ENCODE measurements at places on chromosomes 6 and 20. TPM values are rescaled to one million over a fixed set of nuclear protein-coding genes. Genes with fewer than 3 reads are reported as not detected.
A peak's percentile ranks its signal among the peaks of the same experiment; 100 is the strongest.

The OGFR gene
- total RNA-seq: 33.1 TPM

The CLPSL2 gene
- total RNA-seq: 6.0 TPM

The RAB44 gene
- total RNA-seq: not detected

The LKAAEAR1 gene
- total RNA-seq: not detected

The OR2J3 gene
- not detected for total RNA-seq

The JARID2 gene
- total RNA-seq: 181 TPM

The ME1 gene
- 7.8 TPM for total RNA-seq

The CST7 gene
- total RNA-seq: not detected

The HS3ST5 gene
- total RNA-seq: 14.4 TPM

DNA sequence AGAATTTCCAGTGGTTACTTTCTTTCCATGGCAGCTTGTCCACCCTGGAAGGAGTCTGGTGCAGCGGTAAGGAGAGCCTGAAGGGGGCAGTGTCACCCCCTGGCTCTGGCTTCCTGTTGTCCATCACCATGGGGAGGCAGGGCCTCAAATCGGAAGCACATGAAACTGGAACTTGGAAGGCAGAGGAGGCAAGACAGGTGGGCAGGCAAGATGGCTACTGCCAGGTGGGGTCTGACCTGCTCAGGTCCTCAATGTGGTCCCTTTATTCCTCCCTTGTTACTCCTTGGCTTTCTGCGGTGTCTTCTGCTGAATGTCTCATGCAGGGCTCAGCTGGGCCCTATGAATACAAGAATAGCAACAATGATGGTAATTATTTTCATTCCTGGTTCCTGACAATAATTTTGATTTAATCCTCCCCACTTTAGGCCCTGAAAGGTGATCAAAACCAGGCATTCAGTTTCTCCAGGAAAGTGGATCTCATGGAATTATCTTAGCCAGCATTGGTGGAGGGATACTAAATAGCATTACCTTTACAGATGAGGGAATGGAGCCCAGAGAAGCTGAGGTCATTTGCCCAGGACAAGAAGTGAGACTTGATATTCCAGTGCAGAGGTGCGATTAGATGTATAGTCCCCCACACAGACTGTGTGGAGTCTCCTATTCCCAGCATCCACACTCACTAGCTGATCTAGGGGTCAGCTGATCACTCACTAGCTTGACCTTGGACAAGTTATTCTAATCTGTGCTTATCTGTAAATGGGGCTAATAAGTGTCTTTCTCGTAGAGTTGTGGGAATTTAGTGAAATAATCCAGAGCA lies 17.6 kb upstream of the SNAI1 start:
- peak; percentile 82 for DNase-seq

DNA sequence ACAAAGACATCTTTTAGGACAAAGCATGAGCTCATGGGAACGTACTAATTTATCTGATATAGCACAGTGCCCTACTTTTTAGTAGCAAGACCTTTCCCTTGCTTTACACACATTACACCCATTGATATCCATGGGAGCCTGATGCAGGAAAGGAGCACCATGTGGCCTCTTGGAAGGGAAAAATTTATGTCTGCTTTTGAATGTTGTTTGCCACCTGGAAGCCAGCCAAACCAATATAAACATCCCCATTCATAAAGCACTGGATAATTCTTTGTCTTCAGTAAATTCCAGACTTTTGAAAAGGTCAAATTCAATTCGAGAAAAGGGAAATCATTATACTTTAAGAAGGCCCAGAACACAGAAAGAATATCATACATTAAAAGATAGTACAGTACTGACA lies 152.3 kb upstream of the BEND6 start:
- DNase-seq: no peak

DNA sequence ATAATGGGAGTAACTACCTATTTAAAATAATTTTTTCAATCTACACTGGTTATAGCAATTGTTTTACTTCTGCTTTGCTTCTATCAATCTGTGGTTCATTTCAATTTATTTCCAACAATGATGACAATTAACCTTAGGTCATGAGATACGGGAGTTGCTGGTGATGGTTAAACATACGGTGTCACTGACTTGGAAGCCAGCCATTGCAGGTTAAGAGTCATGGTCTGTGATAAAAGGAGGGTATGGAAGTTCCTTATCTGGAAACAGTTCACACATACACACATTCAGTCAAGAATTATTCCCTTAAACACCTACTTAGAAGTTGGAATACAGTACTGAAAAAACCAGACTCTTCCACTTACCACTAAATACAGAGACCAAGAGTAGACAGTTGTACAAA lies 180.0 kb downstream of the KIF16B start:
- no peak for DNase-seq

DNA sequence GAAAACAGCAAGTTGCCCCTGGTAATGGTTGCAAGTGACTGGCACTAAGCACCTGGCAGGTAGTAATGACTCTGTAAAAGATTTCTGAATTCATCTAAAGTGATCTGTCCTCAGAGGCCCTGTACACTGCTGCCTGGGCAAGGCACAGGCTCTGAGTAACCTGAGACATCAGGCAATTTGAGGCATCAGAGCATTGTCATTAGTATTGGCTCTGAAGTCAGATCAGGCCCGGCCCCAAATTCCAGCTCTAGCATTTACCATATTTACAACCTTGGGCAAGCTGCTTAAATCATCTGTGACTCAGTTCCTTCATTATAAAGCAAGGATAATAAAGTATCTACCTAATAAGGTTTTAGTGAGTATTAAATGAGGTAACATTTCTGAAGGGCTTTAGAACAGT lies 17.3 kb upstream of the TENT5A start:
- DNase-seq: no peak

DNA sequence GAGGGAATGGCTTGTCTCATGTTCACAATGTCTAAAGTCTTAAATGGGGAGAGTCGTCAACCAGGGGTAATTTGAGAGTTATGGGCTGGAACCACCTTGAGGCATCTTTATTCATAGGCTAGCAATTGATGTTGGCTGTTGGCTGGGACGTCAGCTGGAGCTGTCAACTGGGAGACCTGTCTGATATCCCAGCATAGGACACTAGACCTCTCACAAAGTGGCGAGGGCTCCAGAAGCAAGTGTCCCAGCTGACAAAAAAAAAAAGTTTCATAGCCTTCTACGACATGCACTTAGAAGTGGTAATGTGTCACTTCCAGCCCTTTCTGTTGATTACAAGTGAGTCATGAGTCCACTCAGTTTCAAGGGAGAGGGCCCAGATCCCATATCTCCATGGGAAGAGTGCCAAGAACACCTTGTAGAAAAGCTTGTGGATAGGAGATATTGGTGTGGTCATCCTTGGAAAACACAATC lies 278.0 kb downstream of the ESR1 start:
- DNase-seq: no peak

DNA sequence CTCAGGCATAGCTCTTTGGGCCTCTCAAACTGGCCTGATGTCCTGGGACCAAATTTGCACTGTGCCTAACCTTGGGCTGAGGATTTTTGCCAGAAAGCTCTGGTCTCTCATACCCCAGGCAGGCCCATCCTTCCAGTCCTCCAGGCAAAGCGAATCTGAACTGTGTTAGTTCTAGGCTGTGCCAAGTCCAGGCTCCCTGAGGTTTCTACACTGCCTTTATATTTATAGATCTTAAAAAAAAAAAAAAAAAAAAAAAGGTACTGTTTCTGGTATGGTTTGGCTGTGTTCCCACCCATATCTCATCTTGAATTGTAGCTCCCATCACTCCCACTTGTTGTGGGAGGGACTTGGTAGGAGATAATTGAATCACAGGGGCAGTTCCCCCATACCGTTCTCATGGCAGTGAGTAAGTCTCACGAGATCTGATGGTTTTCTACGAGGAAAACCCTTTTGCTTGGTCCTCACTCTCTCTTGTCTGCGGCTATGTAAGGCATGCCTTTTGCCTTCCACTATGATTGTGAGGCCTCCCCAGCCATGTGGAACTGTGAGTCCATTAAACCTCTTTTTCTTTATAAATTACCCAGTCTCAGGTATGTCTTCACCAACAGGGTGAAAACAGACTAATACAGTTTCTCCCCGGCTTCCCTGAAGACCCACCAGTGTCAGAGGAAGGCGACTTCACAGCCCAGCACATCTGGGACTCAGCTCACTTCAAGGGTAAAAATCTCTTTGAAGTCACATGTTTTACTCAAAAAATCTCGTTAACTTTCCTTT lies 39.0 kb upstream of the TBXT start:
- no peak for DNase-seq

- no peak for DNase-seq
Measured at GRCh38 chr6:718345-718744, 25.4 kb upstream of the EXOC2 start.

DNA sequence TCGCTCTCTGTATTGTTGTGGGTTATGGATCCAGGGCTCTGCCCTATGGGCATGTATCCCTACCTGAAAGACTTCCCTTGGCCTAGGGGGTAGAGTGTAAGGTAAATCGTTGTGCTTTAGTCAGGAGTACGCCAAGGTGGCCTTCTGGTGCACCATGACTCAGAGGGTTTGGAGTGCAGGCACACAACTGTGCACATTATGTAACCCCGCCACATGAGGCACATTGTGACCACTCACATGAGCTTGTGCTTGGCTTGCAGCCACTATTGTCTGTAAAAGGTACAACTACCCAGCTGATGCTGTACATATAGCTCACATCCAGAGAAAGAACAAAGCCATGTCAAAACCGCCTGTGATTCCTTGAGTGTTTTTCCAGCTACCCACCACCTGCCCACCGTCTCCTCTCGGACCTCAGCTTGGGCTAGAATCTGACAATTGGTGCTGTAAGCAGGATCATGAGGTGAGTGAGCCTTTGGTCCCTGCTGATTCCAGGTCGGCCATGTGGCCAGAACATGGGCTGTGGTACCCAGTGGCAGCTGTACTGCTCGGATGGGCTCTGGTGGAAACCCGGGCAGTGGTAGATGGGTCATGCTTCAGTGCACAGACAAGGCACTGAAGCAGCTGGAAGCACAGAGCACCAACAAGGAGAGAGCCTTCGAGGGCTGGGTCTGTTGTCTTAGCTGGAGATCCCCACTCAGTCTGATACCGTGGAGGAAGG lies 33.8 kb downstream of the HDDC2 start:
- no peak for DNase-seq

DNA sequence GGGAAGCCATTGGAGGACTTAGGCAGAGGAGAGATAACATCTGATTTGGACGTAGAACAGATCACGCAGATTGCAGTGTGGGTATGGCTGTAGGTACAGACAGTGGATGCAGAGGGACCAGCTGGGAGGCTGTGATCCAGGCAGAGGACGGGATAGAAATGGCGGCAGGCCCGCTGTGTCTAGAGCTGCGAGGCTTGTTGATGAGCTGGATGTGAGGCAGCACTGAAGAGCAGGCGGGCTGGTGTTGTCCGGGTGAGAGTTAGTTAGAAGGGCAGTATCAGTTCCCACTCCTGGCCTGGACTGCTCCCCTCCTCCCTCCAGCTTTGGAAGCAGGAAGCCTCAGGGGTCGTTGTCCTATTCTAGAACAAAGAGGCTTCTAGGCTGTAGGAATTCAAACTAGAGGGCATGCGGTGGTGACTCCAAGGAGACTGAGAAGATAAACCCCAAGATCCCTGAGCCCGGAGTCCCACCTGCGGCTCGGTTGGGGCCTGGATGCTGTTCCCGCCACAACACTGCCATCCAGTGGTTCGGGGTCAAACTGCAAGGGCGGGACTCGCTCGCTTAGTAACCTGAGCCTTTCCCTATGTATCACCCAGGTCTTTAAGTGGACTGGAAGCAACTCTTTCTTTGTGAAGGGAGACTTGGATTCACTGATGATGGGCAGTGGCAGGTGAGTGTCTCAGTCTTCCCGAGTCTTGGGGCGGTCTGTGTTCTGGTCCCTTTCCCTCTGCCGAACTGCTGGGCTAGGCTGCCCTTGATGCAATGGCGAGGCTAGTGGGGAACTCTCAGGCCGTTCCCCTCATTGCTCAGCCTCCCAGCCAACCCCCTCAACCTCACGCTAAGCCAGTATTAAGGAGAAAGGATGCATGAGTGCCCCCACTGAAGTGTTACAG lies 11.2 kb downstream of the TLDC2 start:
- peak; percentile 94 for DNase-seq

GRCh38 chr20:62725596-62726268 lies 17.1 kb downstream of the NTSR1 start:
- DNase-seq: no peak

GRCh38 chr6:16592223-16592911 lies 168.9 kb downstream of the ATXN1 start:
- no peak for DNase-seq

DNA sequence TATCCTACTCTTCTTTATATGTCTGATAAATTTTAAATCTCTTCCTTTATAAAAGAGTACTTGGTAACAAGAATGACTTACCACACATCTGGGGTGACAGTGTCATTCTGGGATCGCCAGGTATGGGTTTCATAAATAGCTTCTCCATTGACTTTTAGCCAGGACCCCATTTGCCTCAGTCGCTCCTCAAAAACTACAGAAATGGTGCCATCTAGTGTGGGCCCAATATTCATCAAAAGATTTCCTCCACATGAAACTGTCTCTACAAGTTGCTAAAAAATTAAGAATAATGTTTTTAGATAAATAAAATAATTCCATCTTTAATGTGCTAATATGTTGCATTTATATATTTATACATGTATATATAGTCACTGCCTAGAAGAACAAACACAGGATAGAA lies 9.7 kb downstream of the FUCA2 start:
- DNase-seq: no peak

DNA sequence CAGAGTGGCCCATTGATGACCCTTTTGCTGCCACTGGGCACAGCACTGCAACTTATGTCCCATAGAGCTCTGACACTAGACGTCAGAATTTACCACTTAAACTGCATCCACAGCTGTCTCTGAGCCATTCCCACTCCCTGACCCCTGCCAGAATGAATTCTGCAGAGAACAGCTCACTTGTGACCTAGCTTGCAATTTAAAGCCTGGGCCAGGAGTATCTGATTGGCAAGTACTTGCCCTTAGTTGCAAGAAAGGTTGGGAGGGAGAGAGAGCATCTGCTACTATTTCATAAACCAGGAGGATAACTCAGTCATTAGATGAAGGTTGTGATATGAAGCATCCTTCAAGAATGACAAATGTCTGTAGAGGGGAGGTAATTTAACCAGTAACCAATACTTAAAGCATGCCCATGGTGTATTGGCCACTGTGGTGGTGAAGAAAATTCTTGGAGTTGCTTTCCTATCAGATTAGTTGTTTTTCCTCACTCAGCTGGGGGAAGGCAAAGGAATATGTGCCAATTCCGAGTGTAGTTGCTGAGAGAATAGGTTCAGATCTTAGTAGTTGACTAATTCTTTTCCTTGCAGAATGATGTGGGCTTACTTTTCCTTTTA lies 46.5 kb downstream of the IL22RA2 start:
- DNase-seq: no peak

DNA sequence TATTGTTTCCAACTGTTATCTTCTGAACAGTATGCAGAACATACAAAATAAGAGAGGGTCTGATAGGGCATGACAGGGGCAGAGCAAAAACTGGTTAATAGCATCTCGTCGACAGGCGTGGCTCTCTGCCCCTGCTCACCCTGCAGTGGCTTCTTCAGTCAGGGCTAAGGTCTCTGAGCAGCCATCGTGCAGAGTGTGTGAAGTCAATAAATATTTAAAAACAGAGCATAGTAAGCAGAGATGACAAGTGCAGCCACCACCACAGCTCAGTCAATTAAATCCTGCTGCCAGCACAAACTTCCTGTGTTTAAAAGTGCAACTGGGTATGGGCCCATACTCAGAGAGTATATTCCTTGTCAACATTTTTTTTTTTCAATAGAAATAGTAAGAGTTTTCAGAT lies 373.4 kb upstream of the AGPAT4 start:
- no peak for DNase-seq

GRCh38 chr20:8161264-8162071 lies 29.4 kb downstream of the PLCB1 start:
- DNase-seq: no peak

GRCh38 chr6:3068329-3069214 lies at the start of gene RIPK1:
RIPK1 (plus strand) TSS chr6:3068494; CDS start chr6:3076824, 8,330 bp downstream.
- DNase-seq: peak; percentile 90

- no peak for DNase-seq
Measured at GRCh38 chr6:2625581-2625980, 125.1 kb downstream of the MYLK4 start.
